ENCODE measurements at places on chromosomes 6 and 20. TPM values are rescaled to one million over a fixed set of nuclear protein-coding genes. Genes with fewer than 3 reads are reported as not detected.

The LY6G6C gene
- not detected for total RNA-seq

The ARMC12 gene
- not detected for total RNA-seq

The MYL9 gene
- 91.8 TPM for total RNA-seq

The SUPT3H gene
- total RNA-seq, result 4.2 TPM

The LBP gene
- total RNA-seq, result not detected

The KCNK16 gene
- total RNA-seq, result not detected

Data from glomerular endothelial cell (primary cell).